ENCODE measurements at places on chromosomes 12 and 14.

DNA sequence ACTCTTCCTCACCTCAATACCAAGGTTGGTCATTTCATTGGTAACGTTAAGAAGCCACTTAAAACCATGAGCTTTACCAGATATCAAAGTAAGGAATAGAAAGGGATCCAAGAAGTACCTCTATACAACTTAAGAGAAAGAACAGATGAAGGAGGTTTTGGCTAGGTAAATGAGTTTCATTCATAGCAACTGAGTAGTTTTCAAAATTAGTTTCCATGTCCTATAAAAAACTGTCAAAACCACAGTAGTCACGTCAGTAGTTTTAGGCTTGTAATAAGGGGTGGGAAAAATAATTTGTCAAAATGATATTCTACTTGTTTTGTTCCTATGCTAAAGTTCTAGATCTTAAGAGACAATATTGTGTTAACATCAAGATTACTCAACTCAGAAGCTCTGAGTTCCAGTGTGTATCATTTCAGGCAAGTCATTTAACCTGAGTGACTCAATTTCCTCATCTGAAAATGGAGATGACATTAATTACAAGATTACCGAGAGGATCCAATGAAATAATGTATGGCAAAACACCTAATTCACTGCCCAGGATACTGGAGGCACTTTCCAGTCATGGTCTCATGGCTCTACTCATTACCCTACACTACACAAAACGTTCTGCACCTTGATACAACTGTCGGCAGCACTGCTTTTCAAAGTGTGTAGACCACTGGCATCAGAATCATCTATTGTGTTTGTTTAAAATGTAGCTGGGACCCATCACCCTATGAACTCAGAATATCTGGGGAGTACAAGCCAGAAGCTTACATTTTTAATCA is 24.1 kb upstream of the SLC6A13 start:
- no peak for DNase-seq

DNA sequence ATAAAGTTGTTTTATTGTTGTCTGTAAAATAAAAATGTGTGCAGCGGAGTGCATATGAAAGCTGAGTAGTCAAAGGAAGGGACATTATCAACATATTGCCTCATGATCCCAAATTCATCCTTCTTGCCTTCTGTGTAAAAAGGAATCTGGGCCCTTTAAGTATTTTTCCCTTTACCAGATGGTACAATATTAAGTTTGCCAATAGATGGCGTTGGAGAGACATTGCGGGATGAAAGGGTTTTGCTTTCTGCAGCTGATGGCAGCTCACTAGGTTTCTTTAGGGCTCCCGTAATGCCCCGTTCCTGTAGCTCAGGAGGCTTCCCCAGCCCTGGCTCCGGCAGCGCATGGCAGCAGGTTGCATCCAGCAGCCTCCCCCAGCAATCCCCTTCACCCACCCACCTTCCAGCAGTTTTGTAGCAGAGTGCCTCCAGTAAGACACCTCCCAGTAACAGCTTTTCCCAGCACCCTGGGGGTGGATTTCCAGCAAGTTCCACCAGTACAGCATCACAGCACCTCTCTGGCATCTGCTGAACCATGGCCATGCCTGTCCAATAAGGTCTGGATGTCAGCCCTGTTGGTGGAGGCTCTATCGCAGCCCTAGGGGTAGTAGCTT is 354.4 kb downstream of the MED13L start:
- DNase-seq: no peak

- no peak for DNase-seq
Observed at GRCh38 chr12:87160848-87161601, 868.2 kb downstream of the C12orf50 start.

DNA sequence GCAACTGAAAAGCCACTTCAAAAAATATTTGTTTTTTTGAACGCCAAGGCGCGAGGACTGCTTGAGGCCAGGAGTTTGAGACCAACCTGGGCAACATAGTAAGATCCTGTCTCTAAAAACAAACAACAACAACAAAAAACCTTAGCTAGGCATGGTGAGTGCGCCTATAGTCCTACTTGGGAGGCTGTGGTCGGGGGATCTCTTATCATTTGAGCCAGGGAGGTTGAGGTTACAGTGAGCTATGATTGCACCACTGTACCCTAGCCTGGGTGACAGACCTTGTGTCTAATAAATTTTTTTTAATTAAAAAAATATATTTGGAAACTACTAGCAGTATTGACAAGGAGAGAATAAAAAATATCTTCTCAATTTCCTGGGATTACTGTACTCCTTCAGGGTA is 113.1 kb downstream of the TRAFD1 start:
- no peak for DNase-seq

GRCh38 chr14:55388160-55388559 is 23.5 kb downstream of the ATG14 start:
- DNase-seq: no peak

- no peak for DNase-seq
Observed at GRCh38 chr14:59305231-59305630, 116.8 kb downstream of the DAAM1 start.

DNA sequence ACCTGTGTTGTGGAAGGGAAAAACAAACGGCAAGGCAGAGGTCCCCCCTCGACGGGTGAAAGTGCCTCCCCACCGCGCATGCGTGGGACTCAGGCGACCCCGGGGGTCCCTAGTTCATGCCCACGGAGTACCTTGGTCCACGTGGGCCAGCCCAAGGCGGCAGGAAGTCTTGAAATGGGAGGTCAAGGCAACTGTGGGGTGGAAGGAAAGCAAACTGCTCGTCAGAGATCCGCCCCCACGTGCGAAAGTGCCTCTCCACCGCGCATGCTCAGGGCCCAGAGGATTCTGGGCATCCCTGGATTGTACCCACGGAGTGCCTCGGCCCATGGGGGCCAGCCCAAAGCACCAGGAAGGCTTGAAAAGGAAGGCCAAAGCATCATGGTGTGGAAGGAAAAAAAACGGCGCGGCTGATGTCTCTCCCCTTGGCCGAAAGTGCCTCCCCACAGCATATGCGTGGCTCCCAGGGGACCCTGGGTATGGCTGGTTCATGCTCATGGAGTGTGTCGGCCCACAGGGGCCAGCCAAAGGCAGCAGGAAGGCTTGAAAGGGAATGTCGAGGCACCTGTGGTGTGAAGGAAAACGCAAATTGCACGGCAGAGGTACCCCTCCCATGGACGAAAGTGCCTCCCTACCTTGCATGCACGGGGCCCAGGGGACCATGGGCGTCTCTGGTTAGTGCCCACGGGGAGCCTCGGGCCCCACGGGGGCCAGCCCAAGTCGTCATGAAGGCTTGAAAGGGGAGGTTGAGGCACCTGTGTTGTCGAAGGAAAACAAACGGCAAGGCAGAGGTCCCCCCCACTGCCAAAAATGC is 369.7 kb downstream of the ALG10 start:
- no peak for DNase-seq

GRCh38 chr12:3601461-3602150 is 110.6 kb downstream of the PRMT8 start:
- no peak for DNase-seq

DNA sequence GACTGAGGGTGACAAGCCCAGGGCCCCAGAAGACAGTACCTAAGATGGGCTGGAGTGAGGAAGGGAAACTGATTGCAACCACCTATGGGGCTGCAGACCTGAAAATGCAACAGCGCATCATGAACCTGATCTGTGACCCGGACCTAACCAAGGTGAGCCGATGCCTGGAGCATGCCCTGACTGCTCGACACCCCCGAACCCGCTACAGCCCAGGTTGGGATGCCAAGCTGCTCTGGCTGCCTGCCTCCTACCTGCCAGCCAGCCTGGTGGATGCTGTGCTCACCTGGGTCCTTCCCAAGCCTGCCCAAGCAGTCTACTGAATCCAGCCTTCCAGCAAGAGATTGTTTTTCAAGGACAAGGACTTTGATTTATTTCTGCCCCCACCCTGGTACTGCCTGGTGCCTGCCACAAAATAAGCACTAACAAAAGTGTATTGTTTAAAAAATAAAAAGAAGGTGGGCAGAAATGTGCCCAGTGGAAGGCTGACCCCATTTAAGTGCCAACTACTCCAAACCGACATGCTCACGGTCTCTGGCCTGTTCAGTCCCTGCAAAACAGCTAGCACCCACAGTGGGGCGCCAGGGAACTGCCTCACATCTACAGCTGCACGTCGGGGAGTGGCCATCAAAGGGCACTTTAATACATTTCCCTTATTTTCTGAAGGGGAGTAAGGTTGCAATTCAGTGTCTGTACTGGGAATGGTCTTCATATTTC is 4.2 kb downstream of the RDH5 start:
- no peak for DNase-seq

- DNase-seq: no peak
Observed at GRCh38 chr12:122527478-122527944, 462 bp downstream of the KNTC1 start.

- DNase-seq: no peak
Observed at GRCh38 chr12:112944024-112944690, 5.9 kb downstream of the OAS3 start.

DNA sequence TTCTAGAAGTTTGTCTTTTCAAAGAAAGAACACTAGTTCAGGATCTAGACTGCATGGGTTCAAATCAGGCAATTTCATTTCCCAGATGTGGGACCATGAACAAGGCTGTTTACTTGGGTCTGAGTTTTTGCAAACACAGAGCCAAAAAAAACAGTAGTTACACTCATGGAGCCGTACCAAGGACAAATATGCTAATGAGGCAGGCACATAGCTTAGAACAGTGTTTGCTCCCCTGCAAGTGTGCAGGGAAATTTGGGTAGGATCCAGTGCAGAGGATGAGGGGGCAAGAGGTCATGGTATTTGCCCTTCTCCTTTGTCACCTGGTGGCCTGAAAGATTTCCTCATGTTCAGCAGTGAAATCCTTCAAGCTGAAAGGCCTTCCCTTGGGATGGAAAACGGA is 860.4 kb downstream of the VRK1 start:
- DNase-seq: no peak

GRCh38 chr12:26318661-26319068 is 123.3 kb downstream of the SSPN start:
- no peak for DNase-seq
